ENCODE measurements at places on chromosomes 2 and 18.

DNA sequence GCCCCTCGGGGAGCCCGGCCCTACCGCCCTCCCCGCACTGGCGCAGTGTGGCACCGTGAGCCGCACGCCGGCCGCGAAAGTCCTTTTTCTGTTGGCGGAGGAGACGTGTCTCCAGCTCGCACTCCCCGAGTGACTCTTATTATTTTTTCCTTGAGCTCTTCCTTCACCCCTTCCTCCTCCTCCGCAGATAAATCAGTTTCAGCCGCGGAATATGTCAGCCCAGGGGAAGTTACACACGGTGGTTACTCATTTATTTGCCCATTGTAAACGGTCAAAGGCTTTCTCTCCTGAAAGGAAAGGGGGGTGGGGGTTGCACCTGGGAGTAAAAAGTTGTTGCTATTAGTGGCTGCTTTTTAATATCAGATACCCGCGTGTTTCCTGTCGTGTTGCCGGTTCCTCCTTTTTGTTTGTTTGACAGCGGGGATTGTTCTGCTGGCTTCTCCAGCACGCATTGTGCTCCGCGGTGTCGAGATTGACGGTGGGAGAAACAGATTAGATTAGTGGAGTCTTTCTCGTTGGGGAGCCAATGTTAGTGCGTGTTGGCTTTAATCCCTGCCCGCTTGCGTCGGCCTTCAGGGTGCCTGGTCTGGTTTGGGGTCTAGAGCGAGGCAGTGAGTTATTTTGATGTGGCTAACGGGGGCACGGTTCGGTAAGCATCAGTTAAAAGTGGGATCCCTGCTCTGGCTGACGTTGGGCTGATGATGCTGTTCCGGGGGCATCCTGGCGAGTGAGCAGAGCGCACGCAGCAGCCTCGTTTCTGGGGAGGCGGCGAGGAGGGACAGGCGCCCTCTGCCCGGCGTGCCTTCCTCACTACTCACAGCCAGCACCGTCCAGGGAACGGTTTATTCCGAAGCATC is 1.6 kb downstream of the CRIM1 start:
- no peak for DNase-seq

DNA sequence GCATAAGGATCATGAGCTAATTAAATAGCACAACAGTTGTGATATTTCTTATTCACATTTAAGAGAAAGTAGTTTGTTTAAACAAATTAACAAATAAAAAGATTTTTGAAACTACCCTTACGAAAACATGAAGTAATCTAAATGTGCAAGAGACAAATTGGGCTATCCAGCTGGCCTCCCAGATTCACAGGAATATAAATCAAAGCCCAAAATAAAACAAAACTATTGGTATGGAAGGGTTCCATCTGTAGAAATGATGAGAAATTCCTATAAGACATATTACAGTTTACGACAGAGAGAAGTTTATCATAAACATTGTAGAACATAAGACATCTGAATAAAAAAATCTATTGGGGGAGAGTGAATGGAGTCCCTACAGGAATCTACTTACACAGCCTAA is 1125.1 kb downstream of the TDRD15 start:
- no peak for DNase-seq

GRCh38 chr2:153710128-153710527 is 161.6 kb upstream of the GALNT13 start:
- no peak for DNase-seq

DNA sequence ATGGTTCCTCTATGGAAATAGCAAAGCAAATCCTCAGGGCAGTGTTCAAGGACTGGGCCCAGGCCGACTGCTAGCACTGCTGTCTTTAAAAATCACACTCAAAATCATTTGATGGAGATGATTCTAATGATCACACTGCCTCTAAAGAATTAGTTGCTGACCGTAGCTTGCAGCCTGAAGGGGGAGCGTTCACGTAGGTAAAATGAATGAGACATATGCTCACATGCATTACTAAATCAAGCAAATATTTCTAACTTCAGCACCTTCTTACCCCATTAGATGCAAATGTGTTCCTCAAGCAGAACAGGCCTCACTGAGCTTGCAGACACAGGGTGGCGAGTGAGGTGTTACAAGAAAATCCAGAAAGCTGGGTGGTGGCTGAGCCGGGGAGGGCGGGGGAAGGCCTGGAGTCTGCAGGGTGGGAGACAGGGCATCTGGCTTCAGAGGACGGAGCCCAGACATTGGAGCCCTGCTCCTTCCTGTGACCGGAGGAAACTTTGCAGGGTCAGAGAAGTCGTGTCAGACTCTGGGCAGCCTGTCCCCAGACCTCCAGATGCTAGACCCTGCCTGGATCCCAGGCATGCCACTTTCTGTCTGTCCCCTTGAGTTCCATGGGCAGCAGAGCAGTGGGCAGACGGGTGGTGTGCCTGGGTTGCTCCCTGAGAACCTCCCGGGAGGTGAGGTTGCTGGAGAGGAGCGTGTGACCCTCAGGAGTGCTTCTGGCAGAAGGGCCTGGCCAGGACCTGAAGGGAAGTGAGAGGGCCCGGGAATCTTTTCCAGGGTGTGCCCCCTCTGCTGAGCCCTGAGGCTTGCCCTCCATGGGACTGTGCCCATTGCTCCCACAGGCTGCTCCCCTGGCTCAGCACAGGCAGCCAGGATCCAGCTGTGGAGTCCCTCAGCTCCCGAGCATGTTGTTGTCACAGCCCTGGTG is 7.1 kb upstream of the NPPC start:
- no peak for DNase-seq

- no peak for DNase-seq
Measured at GRCh38 chr2:10787176-10787968, 25.2 kb downstream of the PDIA6 start.

DNA sequence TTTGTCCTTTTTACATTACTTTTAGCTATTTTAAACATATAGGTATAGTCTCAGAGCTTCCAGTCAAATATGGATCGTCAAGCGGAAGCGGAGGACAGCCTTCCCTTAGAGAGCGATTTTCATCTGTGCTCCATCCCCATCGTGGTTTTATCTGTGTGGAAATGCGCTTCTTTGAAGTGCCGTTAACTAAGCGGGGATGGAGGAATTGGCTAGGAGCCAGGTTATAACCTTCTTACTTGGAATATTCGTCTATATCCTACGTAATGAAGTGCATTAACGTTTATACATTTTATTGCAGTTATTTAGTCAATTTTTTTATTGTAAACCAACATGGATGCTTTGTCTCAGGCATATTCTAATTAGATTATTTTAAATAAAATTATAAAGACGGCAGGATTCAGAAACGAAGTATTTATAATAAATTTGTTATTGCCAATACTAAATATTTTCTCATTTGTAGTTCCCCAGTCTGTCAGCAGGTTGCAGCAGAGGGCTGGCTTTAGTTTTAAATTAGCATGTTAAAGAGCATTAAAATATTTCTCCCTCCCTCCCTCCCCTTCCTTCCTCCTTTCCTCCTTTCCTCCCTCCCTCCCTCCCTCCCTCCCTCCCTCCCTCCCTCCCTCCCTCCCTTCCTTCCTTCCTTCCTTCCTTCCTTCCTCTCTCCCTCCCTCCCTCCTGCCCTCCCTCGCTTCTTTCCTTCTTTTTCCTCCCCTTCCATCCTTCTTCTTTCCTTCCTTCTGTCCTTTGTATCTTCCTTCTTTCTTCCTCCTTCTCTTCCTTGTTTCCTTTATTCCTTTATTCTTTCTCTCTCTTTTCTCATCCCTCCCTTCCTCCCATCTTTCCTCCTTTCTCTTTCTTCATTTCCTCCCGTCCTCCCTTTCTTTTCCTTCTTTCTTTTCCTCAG is 80.6 kb upstream of the DOCK10 start:
- no peak for DNase-seq

- DNase-seq = no peak
Measured at GRCh38 chr2:232422051-232422450, 15.4 kb downstream of the ALPG start.

DNA sequence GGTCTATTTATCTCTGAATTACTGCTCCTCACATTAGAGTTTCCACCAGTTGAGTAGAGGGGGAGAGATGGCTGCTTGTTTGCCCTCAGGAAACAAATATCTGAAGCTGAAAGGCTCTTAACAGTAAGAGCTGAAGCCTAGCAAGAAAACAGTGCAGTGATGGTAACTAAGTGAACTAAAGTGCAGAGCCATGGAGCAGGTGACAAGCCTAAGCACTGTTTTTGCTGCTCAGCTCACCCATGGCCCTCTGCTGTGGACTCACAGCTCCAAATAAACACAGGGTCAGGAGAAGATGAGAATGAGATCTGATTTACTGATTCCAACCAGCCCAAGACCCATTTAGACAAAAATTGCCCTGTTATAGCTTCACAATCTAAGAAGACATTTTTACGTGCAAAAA is 118.4 kb downstream of the ETAA1 start:
- no peak for DNase-seq

DNA sequence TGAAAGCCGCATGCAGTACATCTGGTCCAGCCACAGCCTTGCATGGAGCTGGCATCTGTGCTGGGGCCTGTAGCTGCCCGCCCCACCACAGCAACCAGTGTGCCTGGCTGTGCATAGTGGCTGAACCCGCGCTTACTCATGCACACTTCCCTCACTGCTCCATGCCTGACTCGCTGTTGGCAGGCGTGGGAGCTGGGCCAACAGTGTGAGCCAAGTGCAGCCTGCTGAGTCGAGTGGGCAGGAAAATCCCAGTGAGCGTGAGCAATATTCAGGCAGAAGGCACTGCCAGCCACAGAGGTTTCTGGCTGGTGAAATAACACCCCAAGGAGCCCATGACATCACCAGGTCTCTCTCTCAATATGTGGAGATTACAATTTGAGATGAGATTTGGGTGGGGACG is 1674.1 kb upstream of the TMEFF2 start:
- DNase-seq = no peak
